CD14-positive monocyte (primary cell): ENCODE measurements at places on chromosomes 11 and 22.

- no peaks in the 10 kb centered on the region for H3K27me3 ChIP-seq
- peaks cover 5% of the 10 kb centered on the region for H3K4me1 ChIP-seq
- DNase-seq: no peak
- no peak overlapping the region for H3K27ac ChIP-seq
These were observed 23.7 kb downstream of the FAM227A start for GRCh38 chr22:38632528-38632927.

DNA sequence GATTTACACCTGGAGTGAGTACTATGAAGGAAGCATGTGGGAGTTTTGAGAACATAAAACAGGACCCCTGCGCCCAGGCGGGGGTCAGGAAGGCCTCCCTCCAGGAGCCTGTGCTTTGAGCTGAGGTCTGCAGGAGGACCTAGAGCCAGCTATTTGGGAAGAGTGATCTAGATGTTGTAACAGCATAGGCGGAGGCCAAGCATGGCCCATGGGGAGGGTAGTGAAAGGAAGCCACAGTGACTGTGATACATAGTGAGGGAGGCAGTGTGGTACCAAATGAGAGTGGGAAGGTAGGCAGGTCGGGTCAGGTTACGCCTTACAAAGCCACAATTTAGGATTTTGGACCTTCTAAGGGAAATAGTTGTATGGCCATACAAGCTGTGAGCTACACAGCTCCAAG is 147.5 kb downstream of the PARVA start:
- no peak overlapping the region for H3K27ac ChIP-seq
- H3K4me3 ChIP-seq: no peak overlapping the region
- no peaks in the 10 kb centered on the region for H3K36me3 ChIP-seq
- no peak for DNase-seq

DNA sequence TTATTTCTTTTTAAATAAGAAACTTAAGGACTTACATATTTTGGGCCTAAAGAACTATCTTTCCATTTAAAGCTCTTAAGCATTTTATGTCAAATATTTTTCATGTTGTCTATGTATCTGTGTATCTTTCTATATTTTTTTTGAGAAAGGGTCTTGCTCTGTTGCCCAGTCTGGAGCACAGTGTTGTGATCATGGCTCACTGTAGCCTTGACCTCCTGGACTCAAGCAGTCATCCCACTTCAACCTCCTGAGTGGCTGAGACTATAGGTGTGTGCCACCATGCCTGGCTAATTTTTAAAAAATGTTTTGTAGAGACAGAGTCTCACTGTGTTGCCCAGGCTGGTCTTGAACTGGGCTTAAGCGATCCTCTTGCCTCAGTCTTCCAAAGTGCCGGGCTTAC is 8.0 kb downstream of the STT3A start:
- no peak overlapping the region for H3K27ac ChIP-seq
- H3K4me1 ChIP-seq: no peaks in the 10 kb centered on the region
- H3K36me3 ChIP-seq: peaks cover 75% of the 10 kb centered on the region
- no peak overlapping the region for H3K4me3 ChIP-seq
- DNase-seq: no peak

GRCh38 chr11:112589155-112589554 is 328.5 kb upstream of the PLET1 start:
- no peak overlapping the region for H3K4me3 ChIP-seq
- no peak overlapping the region for H3K27ac ChIP-seq
- no peaks in the 10 kb centered on the region for H3K4me1 ChIP-seq
- no peaks in the 10 kb centered on the region for H3K27me3 ChIP-seq
- no peak for DNase-seq
- no peaks in the 10 kb centered on the region for H3K36me3 ChIP-seq

DNA sequence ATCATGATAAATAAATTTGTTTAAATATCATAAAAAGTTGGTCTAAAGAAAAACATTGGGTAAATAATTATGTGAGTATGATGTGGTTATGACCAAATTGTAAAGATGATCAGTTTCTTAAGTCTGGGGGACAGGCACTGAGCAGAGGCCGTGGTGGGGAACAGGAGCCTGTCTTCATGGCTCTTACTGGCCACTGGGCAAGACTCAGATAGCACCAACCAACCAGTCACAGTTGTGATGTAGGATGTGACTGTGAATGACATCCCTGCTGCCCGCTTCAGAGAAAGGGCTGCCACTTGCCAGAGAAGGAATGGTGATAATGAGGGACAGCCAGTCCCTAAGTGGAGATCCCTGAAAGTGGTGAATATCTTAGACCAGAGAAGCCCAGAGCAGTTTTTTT is 7.0 kb downstream of the PTPRJ start:
- peaks cover 97% of the 10 kb centered on the region for H3K4me1 ChIP-seq
- H3K27me3 ChIP-seq: no peaks in the 10 kb centered on the region
- H3K36me3 ChIP-seq: no peaks in the 10 kb centered on the region
- no peak overlapping the region for H3K4me3 ChIP-seq
- no peak for DNase-seq

GRCh38 chr11:77542296-77542695 is 47.5 kb upstream of the AQP11 start:
- no peaks in the 10 kb centered on the region for H3K4me1 ChIP-seq
- H3K36me3 ChIP-seq: no peaks in the 10 kb centered on the region
- no peak overlapping the region for H3K4me3 ChIP-seq
- no peaks in the 10 kb centered on the region for H3K27me3 ChIP-seq
- H3K27ac ChIP-seq: no peak overlapping the region
- no peak for DNase-seq

GRCh38 chr11:29641201-29641600 is 375.6 kb downstream of the KCNA4 start:
- no peak for DNase-seq
- H3K4me3 ChIP-seq: no peak overlapping the region
- no peak overlapping the region for H3K27ac ChIP-seq
- H3K36me3 ChIP-seq: no peaks in the 10 kb centered on the region

GRCh38 chr11:13315517-13316432 is 38.2 kb downstream of the BMAL1 start:
- H3K27ac ChIP-seq: no peak overlapping the region
- peaks cover 4% of the 10 kb centered on the region for H3K4me1 ChIP-seq
- DNase-seq: no peak
- no peaks in the 10 kb centered on the region for H3K27me3 ChIP-seq

GRCh38 chr11:118659314-118659952 is 20.0 kb downstream of the TREH start:
- H3K36me3 ChIP-seq: no peaks in the 10 kb centered on the region
- peak; percentile 70 for DNase-seq
- H3K4me3 ChIP-seq: no peak overlapping the region
- H3K4me1 ChIP-seq: peaks cover 8% of the 10 kb centered on the region
- H3K27me3 ChIP-seq: no peaks in the 10 kb centered on the region
- no peak overlapping the region for H3K27ac ChIP-seq

- H3K27ac ChIP-seq: no peak overlapping the region
- H3K27me3 ChIP-seq: peaks cover 3% of the 10 kb centered on the region
- H3K4me3 ChIP-seq: no peak overlapping the region
- H3K4me1 ChIP-seq: peaks cover 8% of the 10 kb centered on the region
- no peak for DNase-seq
- H3K36me3 ChIP-seq: no peaks in the 10 kb centered on the region
These were observed 13.9 kb downstream of the NNMT start for GRCh38 chr11:114310095-114310494.

DNA sequence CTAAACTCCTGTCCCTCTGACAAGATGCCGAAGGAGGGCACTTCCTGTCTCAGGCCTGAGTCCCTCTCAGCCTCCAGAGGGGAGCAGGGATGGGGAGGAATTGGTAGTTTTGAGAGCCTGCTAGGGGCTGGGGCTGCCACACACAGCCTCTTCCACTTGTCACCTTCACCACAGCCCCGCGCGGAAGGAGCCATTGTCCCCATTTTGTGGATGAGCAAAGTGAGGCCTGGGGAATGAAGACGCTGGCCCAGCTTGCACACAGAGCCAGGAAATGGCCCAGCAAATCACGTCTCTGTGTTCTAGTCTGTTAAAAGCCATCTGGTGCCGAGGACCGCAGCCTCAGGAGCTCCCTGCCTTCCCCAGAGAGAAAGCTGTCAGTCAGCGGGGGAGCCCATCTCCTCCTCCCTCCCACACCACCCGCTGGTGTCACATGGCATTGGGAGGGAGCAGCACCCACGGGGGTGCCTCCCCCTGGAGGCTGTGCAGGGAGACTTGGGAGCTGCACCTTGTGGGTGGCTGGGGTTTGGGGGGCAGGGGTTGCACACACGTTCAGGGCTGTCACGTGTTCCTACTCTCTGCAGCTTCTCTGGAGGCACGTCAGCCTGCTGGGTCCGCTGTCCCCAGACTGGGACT is 34.6 kb downstream of the RASD2 start:
- no peak for DNase-seq
- H3K4me1 ChIP-seq: no peaks in the 10 kb centered on the region
- H3K27ac ChIP-seq: no peak overlapping the region
- no peak overlapping the region for H3K4me3 ChIP-seq
- peaks cover 2% of the 10 kb centered on the region for H3K27me3 ChIP-seq
- H3K36me3 ChIP-seq: no peaks in the 10 kb centered on the region

GRCh38 chr22:37643225-37643847 is 3.9 kb downstream of the SH3BP1 start:
- peaks cover 72% of the 10 kb centered on the region for H3K36me3 ChIP-seq
- H3K27ac ChIP-seq: peak overlapping the region; percentile 43
- peaks cover 47% of the 10 kb centered on the region for H3K4me1 ChIP-seq
- no peak overlapping the region for H3K4me3 ChIP-seq

DNA sequence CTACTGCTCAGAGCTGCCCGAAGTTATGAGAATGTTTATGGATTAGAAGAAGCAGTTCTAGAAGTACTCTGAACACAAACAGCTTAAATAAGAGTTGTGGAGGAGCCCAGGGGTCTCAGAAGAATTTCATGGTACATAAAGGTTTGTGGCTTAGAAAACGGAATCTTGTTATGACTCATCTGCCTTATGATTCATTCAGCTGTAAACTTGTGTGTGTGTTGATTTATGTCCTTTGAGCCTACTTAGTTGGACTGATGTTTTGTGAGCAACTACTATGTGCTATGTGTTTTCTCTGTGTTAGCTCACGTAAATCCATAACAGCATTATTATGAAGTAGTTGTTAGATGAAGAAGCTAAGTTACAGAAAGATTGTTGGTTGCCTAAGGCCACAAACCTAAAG is 203.7 kb downstream of the PGR start:
- H3K4me3 ChIP-seq: no peak overlapping the region
- DNase-seq: no peak
- no peak overlapping the region for H3K27ac ChIP-seq
- H3K4me1 ChIP-seq: no peaks in the 10 kb centered on the region
- no peaks in the 10 kb centered on the region for H3K27me3 ChIP-seq
